NCI-H510A treated with DMSO at 0.1 percent for 48 hours (cell line): ENCODE measurements at places on chromosomes 12 and 14.
A peak's percentile ranks its signal among the peaks of the same experiment; 100 is the strongest.

DNA sequence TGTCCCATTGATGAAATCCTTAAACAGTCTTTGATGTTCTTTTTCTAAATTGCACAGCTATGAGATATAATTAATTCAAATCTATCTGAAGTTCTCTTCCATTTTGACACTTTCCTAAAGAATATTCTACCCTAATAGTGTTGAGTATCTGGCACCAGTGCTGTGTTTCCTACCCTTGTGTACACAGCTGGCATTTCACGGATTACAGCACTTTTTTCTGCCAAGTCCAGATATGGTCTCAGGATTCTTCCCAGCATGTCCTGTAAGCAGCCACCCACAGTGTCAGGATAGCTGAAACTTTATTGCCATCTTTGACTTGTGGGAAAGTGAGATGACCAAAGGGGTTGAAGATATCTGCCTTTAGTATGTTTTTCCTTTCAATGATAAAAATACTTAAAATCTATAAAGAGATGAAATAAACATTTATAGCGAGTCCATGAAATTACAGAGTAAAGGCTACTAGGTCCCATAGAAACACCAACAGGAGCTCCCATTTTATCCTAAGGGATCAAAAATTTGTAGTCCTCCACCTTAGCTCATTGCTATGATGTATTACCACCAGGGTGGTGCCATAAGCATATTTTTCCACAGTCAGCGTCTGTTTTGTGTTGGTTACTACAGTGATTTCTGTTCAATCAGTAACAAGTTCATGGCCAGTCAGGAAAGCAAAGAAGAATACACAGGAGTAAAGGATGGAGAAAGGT lies 96.7 kb downstream of the TRHDE start:
- DNase-seq: no peak

DNA sequence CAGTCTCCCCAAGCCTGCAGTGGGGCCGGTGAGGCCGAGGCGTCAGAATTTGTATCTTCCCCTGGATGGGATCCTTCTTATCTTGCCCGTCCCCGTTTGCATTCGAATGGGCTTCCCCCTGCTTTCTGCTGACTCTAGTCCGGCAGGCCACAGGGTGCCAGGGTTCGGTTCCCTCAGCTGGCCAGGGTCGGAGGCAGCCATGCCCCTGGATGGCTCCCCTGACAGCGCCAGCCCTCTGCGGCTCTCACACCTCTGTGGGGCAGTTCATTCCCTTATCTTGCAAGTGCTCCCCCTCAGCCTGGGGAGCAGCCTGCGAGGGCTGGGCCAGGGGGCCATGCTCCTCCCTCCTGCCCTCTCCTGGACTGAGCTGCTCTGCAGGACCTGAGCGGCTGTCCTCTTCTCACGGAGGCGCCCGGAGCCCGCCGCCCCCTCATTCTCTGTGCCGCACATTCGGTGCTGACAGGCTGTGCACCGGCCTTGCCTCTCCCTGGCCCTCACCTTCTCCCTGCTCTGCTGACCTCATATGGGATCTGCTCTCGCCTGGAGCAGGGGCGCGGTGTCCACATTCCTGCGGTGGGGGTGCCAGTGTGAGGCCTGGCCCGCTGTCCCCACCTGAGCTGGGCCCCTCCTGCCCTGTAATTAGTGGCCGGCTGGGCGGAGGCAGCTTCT lies 32.8 kb downstream of the KIF26A start:
- DNase-seq: no peak

- DNase-seq: peak; percentile 10
Measured at GRCh38 chr12:103881261-103881660, 40.2 kb upstream of the NT5DC3 start.

DNA sequence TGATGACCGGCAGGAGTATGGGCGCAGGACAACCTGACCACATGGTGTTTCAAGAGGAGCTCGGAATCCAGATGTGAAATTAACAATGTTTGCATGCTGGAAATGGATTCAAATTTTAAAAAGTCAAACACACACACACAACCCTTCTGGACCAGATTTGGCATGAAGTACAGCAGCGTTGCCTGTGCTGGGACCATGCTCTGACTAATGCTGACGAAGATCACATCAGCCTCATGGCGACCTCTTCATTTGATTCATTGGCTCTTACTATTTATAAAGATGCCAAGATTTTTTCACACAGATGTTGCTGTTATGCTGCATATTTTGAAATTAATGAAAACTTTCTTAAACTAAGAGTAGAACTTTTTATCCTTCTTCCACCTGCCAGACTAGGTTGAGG lies 926.6 kb upstream of the TMEM132C start:
- no peak for DNase-seq

GRCh38 chr14:65024957-65025356 lies 38.3 kb downstream of the FNTB start:
- DNase-seq: no peak

GRCh38 chr14:102215576-102216250 lies 76.0 kb downstream of the WDR20 start:
- peak; percentile 76 for DNase-seq

DNA sequence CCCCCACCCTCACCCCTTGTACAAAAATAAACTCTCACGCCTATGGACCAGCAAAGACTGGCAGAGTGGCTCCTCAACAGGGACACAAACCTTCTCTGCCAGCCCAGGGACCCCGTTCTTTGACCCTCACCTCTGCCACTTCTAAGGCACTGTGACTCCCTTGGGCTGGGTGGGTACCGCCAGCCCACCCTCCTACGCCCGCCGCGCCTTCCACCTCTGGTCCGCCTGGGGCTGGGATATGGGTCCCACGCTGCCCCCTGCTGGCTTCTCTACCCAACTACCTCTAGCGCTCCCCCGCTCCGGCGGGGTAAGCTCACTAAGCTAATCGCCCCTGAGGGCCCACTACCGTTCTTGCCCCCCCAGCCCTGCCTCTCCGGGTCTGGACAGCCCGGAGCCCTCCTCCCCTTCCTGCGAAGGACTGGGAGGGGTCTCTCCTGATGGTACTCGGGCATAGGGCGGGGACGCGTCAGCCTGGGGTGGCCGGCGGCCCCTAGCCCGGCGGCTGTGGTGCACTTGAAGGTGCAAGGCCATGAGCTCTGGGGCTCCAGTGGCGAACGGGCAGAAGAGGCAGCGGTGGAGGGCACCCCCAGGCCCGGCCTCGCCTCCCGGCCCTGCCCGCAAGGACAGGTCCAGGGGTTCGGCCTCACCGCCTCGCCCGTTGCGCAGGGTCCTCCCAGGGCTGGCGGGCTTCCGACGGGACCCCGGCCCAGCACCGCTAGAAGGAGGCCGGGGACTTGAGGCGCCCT lies 8.1 kb downstream of the ZNF219 start:
- DNase-seq: no peak

DNA sequence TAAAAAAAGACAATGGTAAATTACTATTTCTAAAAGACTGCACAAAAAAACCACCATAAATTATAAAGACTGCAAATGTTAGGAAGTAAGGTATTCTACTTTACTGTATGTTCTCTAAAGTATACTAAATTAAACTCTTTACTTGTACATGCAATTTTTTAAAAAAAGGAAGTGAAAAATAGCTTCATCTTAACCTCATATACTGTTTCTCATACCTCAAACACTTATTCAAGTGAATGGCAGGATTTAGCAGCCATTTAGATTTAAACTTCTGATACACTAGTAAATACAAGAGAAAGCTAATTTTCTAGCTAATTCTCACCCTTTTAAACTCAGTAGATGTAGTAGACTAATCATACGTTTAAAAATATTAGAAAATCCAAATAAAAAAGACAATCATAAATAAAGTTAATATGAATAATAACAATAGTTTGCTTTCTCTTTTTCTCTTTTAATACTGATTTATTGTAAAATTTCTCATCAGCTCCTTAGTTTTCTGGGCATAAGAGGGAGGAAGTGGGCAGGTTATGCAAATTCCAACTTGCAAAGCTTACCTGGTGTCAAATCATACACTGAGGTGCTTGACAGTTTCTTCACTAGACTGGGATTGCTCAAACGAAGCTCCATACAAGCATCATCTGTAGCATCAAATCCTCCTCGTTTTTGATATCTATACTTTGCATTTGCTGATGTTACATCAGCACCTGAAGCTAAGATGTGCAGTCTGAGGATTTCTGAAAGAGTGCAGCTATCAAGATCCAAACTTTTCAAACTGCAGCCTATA lies 71.0 kb upstream of the CFL2 start:
- no peak for DNase-seq

- DNase-seq: peak; percentile 75
Measured at GRCh38 chr14:49879646-49880204, 13.2 kb upstream of the ARF6 start.

- DNase-seq: no peak
Measured at GRCh38 chr14:85038526-85039352, 491.2 kb upstream of the FLRT2 start.

DNA sequence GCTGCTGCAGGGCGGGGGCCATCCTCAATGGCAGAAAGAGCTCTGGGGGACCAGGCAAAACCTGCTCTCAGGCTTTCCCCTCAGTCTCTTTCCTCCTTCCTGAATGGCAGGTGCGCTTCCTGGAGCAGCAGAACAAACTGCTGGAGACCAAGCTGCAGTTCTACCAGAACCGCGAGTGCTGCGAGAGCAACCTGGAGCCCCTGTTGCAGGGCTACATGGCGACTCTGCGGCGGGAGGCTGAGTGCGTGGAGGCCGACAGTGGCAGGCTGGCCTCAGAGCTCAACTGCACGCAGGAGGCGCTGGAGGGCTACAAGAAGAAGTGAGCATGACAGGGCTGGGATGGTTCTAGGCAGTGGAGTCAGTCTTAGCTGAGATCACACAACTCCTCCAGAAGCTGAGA lies 22.9 kb upstream of the KRT83 start:
- no peak for DNase-seq

DNA sequence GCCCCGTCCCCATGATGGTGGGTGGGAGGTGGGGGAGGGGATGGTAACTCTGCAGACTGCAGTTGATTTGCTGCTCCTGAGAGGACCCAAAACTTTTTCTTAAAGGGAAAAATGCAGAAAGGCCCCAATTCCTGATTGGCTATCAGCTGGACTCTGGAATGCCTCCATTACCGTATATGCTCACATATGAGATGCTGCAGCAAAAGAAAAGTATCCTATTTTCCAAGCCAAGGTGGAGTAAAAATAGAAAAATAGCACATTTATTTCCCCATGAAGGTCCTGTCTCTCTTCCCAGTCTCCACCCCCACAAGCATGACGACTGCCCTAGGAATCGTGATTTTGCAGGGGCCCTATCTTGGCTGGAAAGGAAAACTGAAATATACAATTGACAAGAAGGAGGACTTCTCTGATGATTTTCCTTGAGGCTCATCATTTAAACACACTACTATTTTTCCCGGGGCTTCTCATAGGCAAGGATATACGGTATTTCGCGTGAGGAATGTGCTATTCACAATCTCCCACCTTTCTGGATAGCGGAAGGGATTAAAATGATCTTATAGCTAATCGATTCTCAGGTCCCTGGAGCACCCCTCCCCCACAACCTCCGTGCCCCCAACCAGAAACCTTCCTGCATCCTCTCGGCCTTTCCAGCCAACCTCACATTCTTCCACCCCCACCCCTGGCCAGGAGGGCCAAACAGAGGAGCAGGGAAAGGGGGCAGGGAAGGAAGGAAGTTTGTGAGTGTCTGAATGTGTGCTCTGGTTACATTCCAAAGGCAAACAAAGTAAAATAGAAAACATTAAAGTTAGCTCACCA lies 138.9 kb upstream of the CCND2 start:
- DNase-seq: no peak

- DNase-seq: peak; percentile 97
Measured at GRCh38 chr12:115873451-115874082, 403.9 kb downstream of the MED13L start.

DNA sequence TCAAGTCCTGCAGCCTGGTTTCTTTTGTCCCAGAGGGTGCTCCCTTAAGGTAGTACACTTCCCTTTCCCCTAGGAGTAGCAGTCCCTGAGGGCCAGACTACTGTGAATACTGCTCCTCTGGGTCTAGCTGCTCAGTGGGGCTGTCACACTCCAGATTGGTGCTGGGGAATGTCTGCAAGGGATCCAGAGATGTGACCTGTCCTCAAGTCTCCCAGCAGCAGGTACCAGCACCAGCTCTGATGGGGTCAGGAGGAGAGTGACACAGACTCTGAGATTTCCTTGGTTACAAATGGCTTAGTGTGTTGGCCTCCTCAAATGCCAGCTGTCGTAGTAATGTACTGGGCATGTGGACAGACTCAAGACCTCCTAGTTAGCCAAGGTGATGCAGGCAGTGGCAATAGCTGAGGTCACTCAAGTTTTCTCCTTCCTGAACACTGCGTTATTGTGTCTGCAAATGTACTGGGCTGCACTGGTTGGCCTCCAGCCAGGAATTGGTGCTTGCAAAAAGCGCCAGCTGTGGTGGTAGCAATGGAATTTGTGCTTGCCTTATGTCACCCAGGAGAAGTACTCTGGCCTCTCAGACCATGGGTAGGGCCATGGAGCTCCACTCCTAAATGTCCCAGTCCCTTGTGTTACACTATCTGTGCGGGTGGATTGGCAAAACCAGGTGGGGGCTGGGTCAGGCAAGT lies 36.4 kb upstream of the AEBP2 start:
- DNase-seq: no peak

- DNase-seq: no peak
Measured at GRCh38 chr14:96170961-96171592, 33.6 kb upstream of the BDKRB2 start.

DNA sequence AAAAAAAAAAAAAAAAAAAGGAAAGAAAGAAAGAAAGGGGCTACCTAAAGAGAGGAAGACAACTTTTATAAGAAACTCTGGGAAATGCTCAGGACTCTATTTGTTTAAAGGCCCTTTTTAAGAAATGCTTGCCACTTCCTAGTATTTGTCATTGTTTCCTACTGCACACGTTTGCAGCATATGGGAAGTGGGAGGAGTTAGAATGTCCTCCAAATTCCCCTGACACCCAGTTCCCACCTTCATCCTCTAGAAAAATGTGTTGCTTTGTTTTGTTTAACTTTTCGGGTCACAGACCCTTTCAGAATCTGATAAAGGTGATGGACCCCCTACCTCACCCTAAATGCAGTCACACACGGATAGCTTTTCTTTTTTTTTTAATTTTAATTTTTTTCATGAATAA lies 40.8 kb downstream of the NINJ2 start:
- DNase-seq: no peak
